Activated CD8-positive, alpha-beta memory T cell treated with anti-CD3 and anti-CD28 coated beads for 1 hour (primary cell): ENCODE measurements at places on chromosomes 12 and 14.

DNA sequence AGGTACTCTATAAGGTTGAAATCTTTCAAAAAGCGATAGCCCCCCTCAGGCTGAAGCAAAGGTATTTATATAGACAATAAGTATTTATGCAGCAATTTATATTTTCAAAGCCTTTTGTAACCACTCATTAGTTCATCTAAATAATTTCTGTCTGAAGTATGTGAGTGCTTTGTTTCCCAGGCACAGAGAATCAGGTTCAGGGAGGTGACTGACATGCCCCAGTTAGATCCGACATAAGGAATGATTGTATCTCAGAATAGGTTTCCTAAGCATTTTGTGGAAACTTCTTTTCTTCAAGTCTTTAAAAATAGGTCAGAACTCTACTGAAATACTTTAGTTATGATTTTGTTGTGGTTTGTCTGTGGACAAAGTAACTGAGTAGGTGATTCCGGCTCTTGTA is 283.4 kb upstream of the G2E3 start:
- no peak for DNase-seq

- no peak for DNase-seq
Measured at GRCh38 chr12:124867401-124867930, 3.8 kb upstream of the SCARB1 start.

DNA sequence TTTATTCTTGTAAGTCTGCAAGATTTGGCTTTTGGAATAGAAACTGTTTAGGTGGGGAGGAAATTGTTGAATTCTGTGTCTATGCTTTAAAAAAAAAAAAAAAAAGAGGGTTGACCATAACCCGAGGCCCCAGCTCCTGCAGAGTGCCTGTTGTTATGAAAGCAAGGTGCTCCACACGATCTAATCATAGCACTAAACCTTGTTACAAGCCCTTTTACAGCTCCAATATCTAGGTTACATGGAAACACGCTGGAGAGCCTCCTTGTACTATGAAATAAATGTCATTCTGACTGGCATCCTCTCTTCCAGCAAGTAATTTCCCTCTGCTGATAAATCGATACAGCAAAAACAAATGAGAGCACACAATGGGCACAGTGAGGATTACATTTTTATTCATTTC is 303.1 kb upstream of the SOX5 start:
- DNase-seq, result no peak

- DNase-seq, result no peak
Measured at GRCh38 chr14:33150666-33151428, 212.2 kb downstream of the NPAS3 start.

GRCh38 chr12:63876980-63877379 is 32.5 kb downstream of the SRGAP1 start:
- no peak for DNase-seq

- no peak for DNase-seq
Measured at GRCh38 chr14:29273513-29273912, 506.9 kb downstream of the FOXG1 start.

GRCh38 chr14:75452900-75453816 is 25.3 kb downstream of the JDP2 start:
- no peak for DNase-seq

DNA sequence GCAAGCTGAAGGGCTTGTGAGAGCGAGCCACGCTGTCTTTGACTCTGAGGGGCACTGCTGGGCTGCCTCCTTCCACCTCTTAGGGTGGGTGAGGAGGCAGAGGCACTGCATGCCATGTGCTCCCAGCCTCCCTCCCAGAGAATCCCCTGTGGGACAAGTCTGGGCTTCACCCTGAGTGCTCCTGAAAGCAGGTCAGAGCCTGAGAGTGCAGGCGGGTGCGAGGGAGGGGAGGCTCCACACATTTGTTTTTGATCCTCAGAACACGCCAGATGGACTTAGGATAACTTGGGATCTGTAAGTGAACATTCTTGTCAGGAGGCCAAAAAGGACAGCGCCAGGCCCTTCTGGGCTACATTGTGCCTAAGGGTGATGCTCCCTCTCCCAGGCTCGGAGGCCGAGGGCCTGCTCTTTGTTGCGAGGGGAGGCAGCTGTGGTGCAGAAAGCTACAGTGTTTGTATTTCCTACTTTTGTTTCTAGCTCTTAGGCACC is 155.4 kb downstream of the TMX1 start:
- DNase-seq, result no peak

GRCh38 chr14:93533842-93534241 is 103.1 kb downstream of the UNC79 start:
- DNase-seq, result no peak

- DNase-seq, result no peak
Measured at GRCh38 chr12:11686120-11686519, 36.6 kb downstream of the ETV6 start.

GRCh38 chr12:73973486-73973885 is 564.1 kb upstream of the ATXN7L3B start:
- DNase-seq, result no peak

DNA sequence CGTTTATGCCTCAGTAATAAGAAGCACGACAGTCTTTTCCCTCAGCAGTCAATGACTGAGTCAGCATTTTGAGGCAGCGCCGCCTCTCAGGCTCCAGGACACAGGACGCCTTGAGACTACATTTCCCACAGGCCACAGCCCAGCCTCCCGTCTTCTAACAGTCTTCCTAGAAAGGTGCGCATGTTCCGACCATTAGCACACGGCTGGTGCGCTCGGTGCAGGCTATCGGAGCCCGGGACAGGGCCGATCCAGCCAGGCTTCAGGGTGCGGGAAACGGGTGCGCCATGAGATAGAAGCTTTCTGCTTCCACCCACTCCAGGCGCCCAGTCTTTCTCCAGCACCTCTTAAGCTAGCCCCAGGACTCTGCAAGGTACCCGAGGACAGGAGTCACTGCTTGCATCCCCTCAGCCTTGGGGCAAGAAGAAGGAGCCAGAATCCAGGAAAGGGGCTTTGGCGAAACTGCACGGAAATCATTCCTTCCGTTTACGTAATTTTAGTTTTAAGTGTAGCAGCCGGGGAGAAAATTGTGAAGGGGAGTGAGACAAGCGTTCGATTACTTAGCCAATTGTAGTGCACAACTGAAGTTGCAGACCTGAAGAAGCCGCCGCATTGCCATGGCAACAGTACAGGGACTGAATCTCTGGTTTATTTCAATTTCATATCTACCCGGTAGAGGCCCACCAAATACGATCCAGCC is 54.0 kb downstream of the ZNF641 start:
- peak; percentile 7 for DNase-seq

DNA sequence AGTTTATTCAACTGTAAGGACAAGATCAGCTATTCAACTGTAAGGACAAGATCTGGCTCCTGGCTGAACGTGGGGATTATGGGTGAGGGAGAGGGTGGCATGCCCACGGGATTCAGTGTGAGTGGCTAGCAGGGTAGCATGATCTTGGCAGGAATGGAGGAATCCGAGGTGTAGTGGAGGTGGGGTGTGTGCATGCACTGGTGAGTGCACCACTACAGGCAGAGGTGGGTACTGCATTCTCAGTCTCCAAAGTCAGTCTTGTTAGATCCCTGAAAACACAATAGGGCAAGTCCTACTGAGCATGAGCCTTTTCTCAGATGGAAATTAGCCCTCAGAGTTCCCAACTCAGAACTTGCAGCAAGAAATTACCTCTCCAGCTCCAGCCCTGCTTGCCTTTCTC is 32.2 kb upstream of the DCD start:
- no peak for DNase-seq

DNA sequence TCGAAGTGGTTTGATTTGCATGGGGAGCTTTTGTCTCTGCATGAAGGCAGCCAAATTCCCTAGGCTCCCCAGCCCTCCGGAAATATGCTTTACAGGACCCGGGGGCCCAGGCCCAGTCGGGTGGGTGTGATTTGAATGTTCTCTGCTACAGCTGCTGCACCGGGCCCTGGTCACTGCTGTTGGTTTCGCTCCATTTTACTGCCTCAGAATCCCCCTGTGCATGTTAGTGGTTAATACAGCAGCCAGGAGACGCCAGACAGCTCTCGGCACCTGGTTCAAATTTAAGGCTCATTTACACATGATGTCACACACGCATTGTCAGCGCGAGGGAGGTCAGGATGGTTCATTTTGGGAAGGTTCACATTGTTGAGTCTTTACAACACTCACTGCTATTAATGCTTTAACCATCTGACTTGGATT is 99.6 kb downstream of the SLC38A6 start:
- no peak for DNase-seq

GRCh38 chr12:26047401-26048226 is 77.2 kb downstream of the BHLHE41 start:
- no peak for DNase-seq

GRCh38 chr12:131487388-131488124 is 223.3 kb upstream of the SFSWAP start:
- no peak for DNase-seq

DNA sequence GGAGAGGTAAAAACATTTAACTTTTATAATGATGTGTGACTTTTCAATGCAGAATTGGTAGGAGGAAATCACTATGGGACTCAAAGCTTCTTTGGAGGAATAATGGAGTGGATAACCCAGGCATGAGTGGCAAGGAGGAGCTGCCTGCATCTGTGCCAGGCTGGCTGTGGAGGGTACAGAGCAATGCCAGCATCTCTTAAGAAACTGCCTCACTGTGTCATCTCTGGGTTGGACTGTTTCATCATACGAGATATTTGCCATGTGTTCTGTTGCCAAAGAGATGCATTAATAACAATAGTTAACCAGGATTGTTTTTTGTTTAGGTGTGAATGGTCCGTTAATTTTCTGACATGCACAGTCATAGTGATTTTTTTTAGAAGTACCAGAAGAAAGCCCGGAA is 183.7 kb upstream of the NTF3 start:
- DNase-seq, result no peak

GRCh38 chr14:93691042-93691780 is 97.1 kb downstream of the PRIMA1 start:
- no peak for DNase-seq

DNA sequence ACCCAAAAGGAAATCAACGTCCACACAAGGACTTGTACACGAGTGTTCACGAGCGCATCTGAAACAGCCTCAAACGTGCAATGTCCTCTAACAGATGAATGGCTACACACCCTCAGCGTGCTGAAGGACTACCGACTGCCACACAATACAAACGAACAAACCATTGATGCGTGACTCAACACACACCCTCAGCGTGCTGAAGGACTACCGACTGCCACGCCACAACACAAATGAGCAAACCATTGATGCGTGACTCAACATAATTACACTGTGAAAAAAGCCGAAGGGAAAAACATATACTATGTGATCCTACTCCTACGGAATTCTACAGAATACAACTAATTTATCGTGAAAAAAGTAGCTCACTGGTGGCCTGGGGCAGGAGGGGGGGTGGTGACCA is 25.1 kb upstream of the BTBD6 start:
- no peak for DNase-seq

DNA sequence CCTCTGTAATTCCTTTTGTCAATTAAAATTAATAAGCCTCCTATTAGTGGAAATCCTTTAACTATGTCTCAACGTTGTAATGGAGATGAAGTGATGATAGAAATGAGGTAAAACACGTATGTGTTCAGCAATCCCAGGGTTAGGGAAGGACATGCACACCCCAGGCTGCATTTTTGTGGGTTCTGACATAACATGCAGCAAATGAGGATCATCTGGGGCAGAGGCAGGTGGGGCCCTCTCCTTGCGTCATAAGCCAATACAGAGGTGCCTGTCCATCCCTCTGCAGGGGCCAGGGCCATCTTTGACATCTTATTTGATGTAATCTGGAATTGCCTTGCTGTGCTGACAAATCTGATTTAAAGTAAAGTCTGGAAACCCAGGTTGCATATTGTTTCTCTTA is 73.2 kb downstream of the MYRFL start:
- DNase-seq, result no peak

DNA sequence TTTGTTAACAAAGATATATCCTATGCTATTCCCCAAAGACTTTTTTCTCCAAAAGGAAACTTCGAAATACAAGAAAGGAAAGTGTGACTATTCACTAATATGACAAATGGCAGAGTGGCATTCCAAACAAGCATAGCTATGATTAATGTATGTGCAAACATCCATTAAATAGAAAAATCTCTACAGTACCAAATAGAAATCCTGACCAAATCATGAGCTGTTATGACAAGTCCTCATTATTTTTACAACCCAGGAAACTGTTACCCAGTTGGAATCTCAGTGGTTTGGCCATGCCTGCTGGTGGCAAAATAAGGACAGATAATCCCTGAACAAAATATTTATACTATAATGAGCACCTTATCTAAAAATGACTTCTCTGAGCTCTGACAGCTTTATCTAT is 202.1 kb downstream of the SEC23A start:
- no peak for DNase-seq

- DNase-seq, result no peak
Measured at GRCh38 chr12:64733857-64734256, 25.3 kb downstream of the GNS start.

DNA sequence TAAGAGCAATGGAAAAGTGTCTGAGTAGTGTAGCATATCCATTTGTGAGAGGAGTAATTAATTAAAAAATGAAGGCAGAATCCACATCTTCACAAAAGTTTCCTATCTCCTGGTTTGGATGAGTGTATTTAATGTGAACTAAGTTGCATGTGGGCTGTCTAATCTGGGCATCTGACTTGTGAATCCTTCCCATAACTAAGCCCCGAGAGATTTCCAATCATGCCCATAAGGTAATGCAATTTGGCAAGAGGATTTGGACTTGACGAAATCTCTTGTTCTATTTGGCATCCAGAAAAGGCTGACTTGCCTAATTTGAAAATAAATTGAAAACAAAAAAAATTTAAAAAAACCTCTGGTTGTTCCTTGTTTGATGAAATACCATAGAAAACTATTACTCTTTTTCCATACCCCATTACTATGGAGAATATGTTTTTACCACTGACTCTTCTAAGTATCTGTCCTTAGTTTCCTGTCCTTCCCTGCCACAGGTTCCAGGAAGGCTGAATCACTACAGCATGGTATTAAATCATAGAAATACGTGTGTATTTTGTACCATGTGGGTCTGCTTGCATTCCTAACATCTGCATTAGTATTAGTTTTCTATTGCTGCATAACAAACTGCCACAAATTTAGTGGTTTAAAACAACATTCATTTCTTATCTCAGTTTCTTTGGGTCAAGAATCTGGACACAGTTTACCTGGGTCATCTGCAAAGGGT is 48.4 kb downstream of the ETV6 start:
- no peak for DNase-seq

DNA sequence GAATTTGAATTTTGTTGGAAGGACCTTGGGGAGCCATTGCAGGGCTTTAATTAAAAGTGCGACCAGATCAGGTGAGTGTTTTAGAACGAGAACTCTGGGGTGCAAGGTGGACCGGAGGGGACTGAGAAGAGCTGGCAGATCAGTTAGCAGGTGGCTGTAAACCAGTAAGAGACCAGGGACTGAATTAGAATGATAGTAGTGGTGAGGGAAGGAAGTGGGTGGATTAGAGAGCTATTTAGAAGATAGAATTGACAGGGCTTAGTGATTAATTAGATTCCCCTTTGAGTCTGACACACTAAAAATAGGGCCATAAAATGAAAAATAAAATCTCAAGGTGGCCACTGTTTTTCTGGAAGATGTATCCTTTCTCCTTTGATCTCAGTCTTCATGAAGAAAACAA is 44.8 kb downstream of the PLXNC1 start:
- DNase-seq, result no peak

- DNase-seq, result no peak
Measured at GRCh38 chr14:71190770-71191374, 283.6 kb downstream of the PCNX1 start.
